ENCODE measurements at places on chromosomes 1 and 21.

DNA sequence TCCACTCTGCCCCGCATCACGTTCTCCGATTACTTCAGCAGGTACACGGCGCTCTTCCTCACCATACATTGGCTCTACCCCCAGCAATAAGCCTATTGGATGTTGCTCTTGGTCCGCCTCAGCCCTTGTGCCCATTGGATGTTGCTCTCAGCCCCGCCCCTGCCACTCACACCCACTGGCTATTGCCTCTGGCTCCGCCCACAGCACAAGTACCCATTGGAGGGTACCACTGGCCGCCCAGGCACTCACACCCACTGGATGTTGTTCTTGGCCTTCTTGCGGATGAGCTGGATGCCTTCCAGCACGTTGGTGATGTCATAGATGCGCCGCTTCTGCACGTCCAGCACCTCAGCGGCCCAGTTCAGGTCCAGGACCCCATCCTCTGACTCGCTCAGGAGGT lies 9.4 kb downstream of the E2F2 start:
- DNase-seq = no peak

GRCh38 chr1:242318140-242318539 lies 206.4 kb downstream of the PLD5 start:
- no peak for DNase-seq

- no peak for DNase-seq
These were observed 89.9 kb downstream of the HMCN1 start for GRCh38 chr1:185824106-185824505.

- no peak for DNase-seq
These were observed 30.3 kb upstream of the ID3 start for GRCh38 chr1:23589585-23589986.

GRCh38 chr1:87513966-87514660 lies 185.4 kb downstream of the LMO4 start:
- no peak for DNase-seq

DNA sequence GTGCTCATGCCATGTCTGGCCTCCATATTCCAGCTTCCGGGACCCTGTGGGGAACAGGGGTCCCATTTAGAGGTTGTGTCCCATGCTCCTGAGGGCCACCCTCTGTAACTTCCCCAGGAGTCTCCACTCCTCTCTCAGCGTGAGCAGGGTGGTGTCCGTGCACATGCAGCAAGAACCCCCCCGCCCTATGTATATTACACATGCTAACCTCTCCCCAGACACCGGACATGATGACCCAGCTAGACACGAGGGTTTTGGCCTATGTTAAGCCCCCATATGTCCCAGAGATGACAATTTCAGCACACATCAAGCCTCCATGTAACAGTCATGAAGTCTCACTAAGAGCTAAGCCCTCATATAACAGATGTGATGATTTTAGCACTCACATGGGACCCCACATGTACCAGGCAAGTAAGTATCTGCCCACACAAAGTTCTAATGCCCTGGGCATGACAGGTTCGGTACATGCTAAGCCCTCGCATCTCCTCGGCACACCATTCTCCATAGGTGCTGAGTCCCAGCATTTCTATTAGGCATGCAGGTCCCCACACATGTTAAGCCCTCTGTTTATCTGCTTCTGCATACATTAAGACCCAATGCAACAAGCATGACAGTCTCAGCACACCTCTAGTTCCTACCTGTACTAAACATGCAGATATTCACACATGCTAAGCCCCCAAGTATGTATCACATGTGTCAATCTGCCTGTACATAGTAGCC lies 7.1 kb downstream of the FHL3 start:
- no peak for DNase-seq

- no peak for DNase-seq
These were observed 120.8 kb downstream of the RGS2 start for GRCh38 chr1:192929597-192929996.

DNA sequence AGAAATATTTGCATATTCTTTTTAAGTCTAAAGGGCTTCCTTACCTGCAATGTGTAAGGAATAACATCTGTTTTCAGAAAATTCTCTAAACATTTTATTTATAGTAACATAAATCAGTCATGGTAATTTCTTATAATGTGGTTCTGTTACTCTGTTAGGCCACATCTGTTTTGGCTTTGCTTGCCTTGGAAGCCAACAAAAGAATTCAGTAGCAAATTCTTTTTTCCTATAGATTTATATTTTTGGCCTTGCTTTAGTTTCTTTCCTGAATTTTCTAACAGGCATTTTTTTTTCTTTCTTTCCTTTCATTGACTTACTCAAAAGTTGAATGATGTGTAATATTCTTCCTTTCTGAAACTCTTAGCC lies 72.2 kb downstream of the OSBPL9 start:
- no peak for DNase-seq

DNA sequence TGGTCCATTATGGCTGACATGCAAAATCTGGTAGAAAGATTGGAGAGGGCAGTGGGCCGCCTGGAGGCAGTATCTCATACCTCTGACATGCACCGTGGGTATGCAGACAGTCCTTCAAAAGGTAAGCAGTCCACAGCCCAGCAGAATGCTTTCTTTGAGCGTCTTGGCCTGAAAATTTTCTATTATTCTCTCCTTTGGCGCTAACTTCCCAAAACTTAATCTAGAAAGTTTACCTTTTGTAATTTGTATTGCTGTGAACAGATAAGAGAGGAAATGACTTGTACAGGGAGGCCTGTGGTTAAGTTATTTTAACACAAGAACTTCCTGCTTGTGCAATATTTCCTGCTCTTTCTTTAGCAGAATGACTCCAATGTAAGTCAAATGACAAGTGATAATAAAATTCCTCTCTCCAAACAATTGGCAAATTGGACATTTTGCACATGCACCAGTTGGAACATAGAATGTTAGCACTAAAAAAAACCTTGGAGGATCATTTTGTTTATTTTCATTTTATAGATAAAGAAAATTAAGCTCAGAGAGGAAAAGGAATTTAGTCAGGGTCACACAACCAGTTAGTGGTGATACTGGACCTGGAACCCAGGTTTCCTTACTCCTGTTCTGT lies 18.9 kb downstream of the CAP1 start:
- no peak for DNase-seq

- no peak for DNase-seq
These were observed 43.7 kb downstream of the DMAP1 start for GRCh38 chr1:44256762-44257554.

GRCh38 chr1:206892351-206892984 lies 4.8 kb upstream of the IL24 start:
- DNase-seq = no peak

DNA sequence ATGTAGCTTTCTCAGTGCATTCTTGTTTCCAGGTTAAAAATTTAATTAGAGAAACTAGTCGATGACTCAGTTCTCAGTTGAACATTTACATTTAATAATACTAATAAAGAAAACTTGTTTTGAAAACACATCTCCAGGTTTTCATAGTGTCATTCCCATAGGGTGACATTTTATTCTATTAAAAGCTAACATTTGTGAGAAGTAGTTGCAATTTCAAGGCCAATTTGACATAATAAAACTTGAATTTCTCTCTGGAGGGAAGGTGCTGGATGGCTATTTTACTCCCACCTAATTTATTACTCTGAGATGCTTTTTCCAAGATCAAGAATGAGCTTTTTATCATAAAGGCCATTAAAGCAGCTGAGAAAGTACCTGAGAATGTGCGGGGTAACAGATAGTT lies 16.6 kb downstream of the HUNK start:
- DNase-seq = no peak

DNA sequence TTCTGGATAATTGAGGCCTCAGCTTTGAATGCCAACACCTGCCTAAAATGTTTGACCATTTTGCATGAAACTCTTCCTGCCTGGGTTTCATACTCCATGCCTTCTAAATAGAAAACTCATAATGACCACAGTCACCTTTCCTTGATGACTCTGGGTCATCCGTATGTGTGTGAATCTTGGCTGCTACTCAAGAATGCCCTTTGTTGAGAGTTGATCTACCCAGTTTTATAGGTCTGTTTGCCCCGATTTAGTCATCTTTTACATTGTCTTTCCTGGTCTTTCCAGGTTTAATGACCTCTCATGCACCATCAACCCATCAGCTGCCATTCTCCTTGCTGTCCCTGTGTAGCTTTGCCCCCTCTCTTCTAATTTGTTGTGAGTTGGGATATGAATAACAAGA lies 2.7 kb upstream of the SLC5A9 start:
- DNase-seq = no peak

DNA sequence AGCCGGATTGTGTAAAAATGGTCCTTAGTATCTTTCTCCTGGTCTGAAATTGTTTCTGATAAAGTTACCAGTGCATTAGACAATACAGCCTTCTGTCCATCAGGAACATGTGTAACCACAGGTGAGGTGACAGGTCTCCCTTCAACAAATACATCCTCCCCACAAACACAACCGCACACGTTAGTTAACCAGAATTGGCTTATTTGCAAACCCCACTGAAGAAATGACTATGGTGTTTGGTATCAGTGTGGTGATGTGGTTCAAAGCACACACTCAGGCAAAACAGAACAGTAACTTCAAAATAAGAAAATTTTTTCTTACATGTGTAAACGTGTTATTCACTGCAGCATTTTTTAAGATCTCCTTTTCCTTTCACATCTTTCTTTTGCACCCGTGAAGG lies 517.2 kb upstream of the NR5A2 start:
- DNase-seq = no peak

DNA sequence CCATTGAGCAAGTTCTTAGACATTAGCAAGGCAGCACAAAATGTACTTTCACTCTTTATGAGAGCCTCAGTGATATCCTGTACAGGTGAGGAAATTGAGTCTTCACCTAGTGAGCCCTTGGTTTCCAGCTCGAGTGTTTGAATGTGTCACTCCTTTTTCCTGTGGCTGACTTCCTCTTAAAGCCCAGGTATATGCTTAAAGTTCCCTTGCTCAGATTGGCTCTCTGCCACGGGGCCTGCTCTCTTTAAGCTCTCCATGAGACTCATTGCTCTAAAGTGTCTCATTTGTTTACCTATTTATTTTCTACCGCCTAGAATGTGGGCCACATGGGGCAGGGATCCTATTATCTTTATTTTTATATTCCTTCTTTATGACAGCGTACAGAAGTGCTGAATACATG lies 324.9 kb downstream of the SIPA1L2 start:
- no peak for DNase-seq

- no peak for DNase-seq
These were observed 13.2 kb upstream of the IGSF3 start for GRCh38 chr1:116680752-116681151.

DNA sequence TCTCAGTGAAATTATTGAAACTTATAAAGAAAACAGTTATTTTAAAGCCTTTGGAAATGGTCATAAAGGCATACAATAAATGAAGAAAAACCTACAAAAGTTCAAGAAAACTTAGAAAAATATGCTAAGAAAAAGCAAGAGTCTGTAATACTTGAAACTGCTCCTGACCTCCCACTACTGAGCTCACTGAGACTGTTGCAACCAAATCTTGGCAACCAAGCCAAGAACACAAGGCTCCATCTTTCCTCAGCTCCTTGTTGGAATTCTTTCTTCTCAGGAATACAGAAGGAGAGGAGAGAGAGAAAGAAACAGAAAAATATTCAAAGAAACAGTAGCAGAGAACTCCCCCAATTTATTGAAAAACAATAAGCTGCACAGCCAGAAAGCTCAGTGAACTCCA lies 160.5 kb downstream of the RASAL2 start:
- no peak for DNase-seq

DNA sequence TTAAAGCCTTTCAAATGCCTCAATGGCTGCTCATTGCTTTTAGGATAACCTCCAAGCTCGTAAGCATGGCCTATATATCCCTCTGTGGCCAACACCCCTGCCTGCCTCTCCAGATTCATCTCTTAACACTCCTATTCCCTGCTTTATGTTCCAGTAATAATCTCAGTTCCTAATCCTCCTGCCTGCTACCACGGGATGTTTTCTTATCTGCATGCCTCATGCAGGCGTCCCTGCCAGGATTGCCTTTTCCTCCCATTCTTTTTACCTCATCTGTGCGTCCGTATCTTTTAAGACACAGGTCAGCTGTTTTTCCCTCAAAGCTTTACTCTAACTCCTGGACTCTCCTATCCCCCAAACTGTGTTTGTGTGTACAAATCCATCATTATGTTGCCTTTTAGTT lies 36.1 kb downstream of the ZBTB40 start:
- DNase-seq = no peak

DNA sequence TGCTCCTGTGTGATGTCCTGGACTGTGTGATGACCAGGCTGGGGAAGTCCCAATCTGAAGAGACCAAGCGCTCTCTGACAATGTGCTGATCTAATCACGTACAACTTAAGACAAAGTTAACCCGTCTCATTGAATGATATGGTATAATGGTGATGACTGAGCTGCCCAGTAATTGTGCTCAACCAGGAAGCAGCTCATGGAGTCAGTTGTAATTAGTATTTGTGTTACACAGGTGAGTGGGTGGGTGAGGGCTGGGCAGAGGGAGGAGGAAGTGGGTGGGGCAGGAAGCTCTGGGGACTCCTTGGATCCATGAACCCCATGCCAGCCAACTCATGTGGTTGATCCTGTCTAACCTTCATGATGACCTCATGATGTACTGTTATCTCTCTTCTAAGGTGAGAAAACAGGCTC lies 8.7 kb upstream of the ECE1 start:
- no peak for DNase-seq

- no peak for DNase-seq
These were observed 23.1 kb downstream of the CRYZL1 start for GRCh38 chr21:33618407-33618806.

DNA sequence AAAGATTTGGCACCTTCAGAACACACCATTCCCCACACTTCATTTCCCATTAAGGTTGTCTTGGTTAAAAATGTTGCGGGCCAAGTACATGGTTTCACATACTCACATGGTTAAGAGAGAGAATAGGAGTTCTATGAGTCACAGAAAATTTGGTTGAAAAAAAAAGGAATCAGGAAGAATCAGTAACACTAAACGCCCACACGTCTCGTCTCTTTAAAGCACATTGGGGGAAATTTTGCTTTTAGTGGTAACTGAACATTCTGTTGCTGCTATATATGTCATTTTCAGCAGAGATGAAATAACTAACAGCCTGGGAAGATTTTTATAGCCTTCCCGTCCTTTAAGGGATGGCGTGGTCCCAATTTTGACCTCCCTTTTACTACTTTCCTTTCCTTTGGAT lies 132.9 kb upstream of the ERG start:
- DNase-seq = no peak

GRCh38 chr1:9180111-9180819 lies 51.4 kb upstream of the GPR157 start:
- no peak for DNase-seq

DNA sequence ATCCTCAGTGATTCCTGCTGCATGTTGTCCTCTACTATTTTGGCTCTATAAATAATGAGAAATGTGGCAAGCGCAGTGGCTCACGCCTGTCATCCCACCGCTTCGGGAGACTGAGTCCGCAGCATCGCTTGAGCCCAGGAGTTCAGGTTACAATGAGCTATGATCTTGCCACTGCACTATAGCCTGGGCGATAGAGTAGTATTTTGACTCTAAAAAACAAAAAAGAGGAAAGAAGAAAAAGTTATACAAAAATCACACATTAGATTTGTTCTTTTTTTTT lies 756 bp upstream of the SLC25A44 start:
- no peak for DNase-seq
